ENCODE measurements at places on chromosomes 5 and 9.

DNA sequence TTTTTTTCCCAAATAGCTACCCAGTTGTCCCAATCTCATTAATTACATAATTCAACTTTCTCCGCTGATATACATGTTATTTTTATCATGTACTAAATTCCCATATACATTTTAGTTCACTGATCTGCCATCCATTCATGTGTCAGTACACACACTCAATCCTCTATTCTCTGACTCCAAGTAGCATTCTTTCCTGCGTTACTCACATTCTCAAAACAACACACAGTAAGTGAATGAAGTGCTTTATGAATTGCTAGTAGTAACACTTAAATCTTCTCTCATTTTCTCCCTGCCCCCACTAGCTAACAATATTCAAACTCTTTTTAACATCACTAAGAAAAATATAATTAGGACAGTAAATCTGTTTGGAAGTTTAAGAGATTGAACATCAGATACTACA lies 8.9 kb downstream of the ZNF366 start:
- ATAC-seq: no peak

DNA sequence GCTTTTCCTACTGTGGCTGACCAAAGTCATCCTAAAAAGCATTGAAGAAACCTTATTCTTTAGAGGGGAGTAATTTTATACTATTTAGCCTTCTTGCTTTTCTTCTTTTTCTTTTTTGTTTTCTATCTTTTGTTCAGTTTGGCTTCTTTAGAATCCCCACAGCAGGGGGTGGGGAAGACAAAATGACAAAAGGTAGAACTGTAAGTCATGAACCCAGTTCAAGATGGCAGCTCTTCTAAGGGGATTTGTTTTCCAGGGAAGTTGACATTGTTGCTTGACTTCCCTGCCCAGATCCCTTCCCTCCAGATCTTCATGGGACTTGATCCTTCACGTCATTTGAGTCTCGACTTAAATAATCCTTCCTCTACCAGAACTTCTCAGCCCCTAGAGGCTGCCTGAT lies 692.4 kb upstream of the DMAC1 start:
- no peak for ATAC-seq

DNA sequence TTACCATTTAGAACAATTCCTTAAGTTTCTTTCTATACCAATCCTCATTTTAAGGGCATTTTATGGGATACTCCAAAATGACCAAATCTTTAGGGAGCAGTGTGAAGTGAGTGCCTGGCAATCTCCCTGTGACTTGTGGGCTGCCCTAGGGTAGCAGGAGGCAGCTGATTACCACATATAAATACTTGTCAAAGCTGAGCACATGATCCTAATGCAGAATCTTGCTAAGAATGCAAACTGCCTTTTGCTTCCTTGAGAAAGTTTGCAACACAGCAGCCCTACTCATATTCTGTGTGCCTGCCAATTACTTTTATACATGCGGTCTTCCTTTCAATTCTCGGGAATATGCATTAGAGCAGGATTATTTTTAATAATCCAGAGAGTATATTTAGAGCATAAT lies 18.2 kb upstream of the NREP start:
- no peak for ATAC-seq

DNA sequence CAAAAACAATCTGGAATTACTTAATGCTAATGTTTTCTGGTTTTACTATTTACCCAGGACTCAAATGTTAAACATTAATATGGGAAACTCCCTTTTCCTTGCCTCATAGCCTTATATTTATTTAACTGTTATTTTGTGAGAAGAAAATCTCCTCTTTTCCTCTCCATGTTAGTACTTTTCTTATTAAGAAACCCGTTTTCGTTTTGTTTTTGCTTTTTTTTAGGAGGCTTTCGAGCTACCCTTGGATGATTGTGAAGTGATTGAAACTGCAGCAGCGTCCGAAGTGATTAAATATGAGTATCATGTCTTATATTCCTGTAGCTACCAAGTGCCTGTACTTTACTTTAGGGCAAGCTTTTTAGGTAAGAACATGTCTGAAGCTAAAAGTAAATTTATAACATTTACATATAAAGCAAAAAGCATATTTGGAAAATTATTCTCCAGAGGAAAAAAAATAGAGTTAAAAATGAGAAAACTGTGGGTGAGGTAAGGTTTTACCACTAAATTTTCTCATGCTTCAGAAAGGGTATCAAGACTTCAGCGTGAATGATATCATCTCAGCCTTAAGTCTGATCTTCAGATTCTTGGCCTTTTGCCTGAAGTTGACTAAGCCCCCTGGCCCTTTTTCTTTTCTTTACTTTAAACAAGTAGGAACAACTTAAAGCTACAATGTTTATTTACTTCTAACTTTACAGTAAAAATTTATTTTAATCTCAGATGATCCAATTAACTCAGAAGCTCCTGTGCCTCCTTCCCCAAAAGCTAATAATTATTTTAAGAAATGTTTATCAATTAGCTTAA lies 113.8 kb downstream of the RPS23 start:
- ATAC-seq: no peak

DNA sequence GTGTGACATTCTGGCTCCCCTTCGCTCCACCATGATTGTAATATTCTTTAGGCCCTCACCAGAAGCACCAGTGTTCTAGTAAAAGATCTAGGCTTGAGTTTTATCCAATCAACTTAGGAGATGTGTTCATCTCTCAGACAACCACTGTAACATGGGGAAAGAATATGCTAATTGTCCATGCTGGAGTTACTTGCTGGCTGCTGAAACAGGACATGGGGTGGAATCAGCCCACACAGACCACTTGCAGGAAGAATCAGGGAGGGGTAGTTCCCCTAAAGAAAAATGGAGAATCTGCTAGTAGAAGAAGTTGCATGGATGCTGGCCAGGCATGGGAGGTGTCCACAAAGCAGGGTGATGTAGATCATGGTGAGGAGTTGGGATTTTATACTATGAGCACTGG lies 86.2 kb downstream of the FEM1C start:
- no peak for ATAC-seq

DNA sequence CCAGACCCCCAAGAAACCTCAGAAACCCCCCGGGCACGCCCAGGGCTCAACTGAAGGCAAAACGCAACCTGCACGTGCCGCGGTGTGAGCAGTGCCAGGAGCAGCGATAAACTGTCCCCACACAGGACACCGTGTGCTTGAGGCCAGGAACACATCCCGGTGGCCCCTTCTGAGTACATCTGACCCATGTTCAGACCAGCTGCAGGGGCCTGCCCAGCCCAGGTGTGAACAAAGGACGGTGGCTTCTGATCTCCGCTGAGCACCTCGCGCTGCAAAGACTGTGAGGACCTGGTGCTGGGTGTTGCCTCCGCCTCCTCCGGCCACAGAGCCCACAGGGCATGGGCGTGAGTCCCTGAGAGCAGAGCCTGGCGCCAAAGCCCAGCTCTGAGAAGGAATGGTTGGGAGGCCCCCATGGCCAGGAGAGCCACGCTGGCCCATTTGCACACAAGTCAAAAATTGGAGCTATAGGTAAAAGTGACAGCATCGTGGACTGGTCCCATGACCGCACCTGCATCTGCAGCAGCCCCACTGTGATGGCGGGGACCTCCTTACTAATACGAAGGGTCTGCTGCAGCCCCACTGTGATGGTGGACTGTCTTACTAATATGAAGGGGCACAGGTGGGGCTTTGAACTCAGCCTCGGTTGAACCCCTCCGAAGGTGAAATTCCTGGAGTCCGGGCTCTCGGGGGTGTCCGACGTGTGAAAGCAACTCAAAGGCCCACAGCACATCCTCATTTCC lies 31.5 kb downstream of the NDUFS6 start:
- ATAC-seq: no peak

Data from stimulated activated memory B cell treated with anti-CD40 and anti-IgM and Interleukin-4, amounts not matched to agents 10 μg/mL and 1 μg/mL and 100 μg/mL, for 72 hours (primary cell).